ENCODE measurements at places on chromosomes 16 and 17.

- DNase-seq, result no peak
Measured at GRCh38 chr17:82590216-82590615, 58.0 kb downstream of the WDR45B start.

DNA sequence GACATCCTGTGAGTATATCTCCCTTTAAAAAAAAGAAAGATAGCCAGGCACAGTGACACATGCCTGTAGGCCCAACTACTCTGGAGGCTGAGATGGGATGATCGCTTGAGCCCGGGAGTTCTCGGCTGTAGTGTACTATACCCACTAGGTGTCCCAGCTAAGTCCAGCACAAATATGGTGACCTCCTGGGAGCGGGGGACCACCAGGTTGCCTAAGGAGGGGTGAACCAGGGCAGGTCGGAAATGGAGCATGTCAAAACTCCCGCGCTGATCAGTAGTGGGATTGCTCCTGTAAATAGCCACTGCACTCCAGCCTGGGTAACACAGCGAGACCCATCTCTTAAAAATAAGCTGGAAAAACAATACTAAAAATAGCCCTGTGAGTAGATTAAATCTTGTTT, 29.4 kb downstream of the GINS2 start:
- DNase-seq, result no peak

DNA sequence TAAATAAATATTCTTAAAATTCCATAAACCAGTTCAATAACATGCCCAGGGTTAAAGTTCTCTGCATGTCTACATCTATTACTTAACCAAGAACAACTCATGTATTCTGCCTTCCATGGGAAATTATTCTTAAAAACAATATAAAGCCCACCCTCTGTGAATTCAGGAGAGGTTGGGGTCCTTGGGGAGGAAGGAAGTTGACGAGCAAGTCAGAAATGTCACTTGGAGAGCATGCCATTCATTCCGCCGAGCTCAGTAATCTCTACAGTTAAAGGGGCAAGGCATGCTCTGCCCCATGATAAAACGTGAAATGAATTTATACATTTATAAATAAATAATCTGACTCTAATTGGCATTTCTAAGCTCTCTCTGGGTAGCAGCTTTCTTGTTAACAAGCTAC, 405.1 kb downstream of the TOX3 start:
- DNase-seq, result no peak

DNA sequence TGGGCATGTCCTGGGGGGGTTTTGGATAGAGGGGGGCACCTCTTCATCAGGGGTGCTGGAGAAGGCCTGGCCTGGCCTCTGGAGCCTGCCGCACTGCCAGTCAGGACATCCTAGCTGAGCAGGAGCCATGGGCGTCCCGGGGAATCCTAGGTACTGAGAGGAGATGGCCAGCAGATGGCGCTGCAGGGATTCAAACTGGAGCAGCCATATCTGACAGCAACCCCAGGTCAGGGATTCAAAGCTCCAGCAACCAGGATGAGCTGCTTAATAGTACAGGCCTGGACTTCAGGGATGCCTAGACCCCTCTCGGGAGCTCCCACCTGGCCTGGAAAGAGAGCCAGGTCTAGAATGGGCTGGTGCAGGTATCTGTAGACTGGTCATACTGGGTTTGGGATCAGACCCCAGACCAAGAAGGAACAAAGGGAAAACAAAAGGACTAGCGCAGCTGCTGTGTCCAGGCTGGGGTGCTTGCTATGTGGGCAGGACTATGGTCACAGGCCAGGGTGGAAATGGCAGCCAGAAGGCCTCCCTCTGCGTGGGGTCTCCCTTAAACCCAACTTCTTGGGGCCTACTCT, 306.9 kb upstream of the RBFOX1 start:
- peak; percentile 39 for DNase-seq

- DNase-seq, result no peak
Measured at GRCh38 chr17:34122515-34122914, 132.6 kb upstream of the CCL2 start.

DNA sequence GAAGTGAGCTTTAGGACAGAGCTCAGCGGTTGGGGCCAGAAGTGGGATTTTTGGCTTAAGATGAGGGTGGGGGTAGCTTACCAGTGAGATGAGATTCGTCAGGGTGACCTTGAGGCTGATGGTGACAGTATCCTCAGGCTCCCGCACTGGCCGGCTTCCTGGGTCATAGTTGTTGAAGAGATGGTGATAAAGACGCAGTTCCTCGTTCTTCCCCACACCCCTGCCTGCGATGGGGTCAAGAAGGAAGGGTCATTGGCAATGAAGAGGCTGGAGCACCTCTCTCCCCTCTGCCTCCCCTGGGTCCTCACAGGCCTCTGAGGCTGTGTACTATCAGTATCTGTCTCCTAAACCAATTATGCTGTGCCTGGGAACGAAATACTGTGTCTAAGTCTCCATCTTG, 358 bp downstream of the CHRNE start:
- no peak for DNase-seq

Data from stimulated activated CD4-positive, alpha-beta T cell treated with anti-CD3 and anti-CD28 coated beads, Interleukin-1b, Interleukin-23, amount 100 ng/mL, for 48 hours (primary cell).